AG09309 (cell line): ENCODE measurements at places on chromosomes 7 and 10.

GRCh38 chr10:50310560-50311174 lies 59.4 kb upstream of the ASAH2 start:
- no peak for DNase-seq

- no peak for DNase-seq
Observed at GRCh38 chr10:66538908-66539307, 386.9 kb upstream of the LRRTM3 start.

DNA sequence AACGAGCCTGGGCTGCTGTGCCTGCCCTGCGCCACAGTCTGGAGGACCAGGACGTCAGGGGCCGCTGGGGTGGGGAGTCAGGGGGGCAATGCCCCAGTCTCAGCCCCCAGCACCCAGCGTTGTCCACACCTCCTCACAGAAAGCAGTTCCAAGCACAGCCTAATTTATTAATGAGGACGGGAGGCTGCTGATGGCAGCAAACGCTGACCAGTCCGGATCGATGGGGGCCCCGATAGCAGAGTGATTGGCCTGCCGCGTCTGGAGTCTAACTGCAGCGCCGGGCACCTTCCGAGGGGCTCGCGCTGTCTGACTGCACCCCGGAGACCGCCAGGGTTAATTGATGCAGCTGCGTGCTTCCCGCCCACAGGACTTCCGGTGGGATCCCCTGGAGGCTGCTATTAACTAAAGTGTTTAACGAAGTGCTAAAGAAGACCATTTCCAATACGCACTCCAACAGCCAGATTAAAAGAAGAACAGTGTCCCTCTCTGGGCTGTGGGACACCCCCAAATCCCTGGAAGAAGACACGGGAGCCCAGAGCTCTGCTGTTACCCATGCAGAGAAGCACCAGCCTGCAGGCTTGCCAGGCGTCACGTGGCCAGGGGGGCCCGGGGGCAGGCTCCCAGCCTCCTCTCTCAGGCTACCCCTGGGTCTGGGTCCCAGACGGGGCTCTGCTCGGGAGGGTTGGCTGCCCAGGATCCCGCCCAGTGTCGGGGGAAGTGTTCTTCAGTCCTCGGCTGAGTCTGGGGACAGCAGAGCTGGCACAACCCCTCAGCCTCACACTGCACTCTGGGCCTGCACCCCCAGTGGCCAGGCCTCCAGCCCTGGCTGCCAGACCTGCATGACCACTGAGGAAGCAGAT lies 63.8 kb downstream of the MICALL2 start:
- no peak for DNase-seq

DNA sequence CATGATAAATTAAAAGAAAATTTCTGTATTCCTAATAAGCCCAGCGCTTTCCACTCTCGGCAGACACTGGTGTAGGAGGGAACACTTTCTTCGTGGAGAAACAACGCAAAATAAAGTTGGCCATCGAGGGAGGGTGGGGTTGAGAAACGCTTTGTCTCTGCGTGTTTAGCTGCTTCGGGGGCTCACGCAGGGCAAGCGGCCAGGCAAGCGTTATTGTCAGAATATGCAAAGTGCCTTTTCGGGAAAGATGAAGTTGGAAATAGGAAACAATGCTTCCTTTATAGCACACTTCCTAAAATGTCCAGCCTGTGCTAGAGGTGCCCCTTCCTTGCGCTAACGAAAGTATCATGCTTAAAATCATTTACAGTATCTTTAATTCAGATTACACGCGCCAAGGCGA lies 1.9 kb upstream of the EBF3 start:
- DNase-seq: no peak

GRCh38 chr7:158959021-158959717 lies 102.8 kb downstream of the DYNC2I1 start:
- DNase-seq: no peak

GRCh38 chr10:132294561-132295318 lies 13.0 kb downstream of the STK32C start:
- no peak for DNase-seq

- no peak for DNase-seq
Observed at GRCh38 chr7:155935005-155935557, 122.8 kb upstream of the SHH start.

DNA sequence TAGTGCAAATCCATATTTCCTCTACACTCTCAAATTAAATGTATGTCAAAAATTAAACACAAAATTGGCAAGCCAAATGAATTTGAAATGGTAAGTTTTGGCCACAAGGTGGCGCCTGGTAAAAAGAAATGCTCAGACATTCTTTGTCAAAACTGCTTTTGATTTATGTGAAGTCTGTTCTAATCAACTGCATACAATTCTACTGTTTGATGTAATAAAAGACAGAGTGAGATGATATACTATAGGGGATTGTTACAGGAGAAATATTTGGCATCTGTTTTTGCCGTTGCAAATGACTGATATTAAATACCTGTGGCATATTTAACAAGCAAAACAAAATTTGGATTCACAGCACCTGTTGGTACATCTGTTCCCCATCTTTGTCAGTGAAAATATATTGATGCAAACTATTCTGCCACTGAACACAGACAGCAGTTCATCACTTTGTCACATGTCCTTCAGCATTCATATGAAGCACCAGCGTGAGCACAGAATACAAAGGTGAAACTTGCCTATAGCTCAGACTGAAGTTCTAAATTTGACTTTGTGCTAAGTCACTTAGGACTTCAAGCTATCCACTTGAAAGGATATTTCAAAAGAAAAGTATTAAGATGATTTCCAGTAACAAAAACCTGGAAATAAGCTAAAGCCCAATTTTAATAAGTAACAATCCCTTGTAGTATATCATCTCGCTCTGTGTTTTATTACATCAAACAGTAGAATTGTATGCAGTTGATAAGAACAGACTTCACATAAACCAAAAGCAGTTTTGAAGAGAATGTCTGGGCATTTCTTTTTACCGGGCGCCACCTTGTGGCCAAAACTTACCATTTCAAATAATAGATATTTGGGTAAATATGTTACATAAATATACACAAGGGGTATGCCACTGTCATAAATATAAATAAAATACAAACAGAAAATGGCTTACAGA lies 10.2 kb upstream of the CH25H start:
- DNase-seq: no peak

- no peak for DNase-seq
Observed at GRCh38 chr7:19851504-19851903, 78.1 kb upstream of the TMEM196 start.

- DNase-seq: no peak
Observed at GRCh38 chr10:20972925-20973324, 75.8 kb upstream of the NEBL start.

- DNase-seq: peak; percentile 21
Observed at GRCh38 chr10:103598654-103599115, 105.2 kb downstream of the NEURL1 start.

DNA sequence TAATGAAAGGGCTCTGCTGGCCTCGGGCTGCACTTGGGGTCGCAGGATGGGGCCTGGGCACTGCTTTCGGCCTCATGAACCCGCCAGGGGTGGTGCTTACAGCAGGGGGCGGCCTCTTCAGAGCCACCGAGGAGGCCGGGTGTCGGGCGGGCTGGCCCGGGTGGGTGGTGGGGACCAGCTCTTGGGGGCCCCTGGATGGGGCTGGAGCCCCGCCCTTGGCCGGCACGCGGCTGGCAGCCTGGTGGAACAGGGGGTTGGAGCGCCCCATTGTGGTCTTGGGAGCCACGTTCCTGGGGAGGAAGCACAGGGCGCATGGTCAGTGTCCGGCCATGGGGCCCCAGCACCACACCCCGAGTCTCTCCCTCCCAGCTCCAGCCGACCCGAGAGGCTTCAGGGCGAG lies 8.8 kb downstream of the ADAM8 start:
- no peak for DNase-seq

GRCh38 chr10:101489355-101489754 lies 98.7 kb downstream of the POLL start:
- peak; percentile 31 for DNase-seq

GRCh38 chr7:1969459-1970284 lies 263.1 kb downstream of the MAD1L1 start:
- no peak for DNase-seq

DNA sequence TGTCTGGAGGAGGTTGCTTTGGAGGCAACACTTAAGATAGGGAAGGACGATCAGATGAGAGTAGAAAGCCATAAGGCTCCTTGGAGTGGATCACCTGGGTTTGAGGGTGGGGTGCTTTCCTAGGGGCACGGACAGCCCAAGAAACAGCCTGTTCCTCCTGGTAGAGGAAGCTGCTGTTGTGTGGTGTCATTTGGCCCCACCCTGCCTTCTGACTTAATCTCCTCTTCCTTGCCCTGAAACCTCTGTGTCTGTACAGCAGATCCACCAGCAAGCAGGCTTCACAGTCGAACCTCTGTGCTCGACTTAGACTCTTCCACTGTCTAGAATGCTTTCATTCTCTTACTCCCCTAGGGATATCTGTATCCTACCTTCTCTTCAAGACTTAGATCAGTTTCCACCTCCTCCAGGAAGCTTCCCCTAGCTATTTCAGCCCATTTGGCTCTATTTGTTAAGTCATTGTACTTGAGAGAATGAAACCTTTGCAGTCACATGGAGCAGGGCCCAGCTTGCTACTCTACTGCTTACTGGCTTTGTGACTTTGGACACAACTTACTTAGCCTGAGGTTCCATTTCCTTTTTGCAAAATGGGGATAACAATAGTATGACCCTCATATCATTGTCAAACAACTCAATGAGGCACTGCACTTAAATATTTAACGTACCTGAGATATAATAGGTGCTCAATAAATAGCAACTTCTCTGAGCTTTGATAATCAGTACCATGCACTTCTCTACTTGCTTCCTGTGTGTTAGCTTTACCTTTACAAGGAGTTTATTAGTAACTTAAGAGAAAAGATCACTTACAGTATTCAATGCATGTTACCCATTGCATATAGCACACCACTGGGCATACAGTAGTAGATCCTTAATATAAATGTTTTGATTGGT lies 5.0 kb downstream of the MXI1 start:
- DNase-seq: no peak

- no peak for DNase-seq
Observed at GRCh38 chr7:48667407-48667806, 256.9 kb upstream of the CDC14C start.

- DNase-seq: no peak
Observed at GRCh38 chr7:71300603-71301002, 168.7 kb downstream of the GALNT17 start.

- no peak for DNase-seq
Observed at GRCh38 chr10:132539431-132539839, 1.8 kb downstream of the INPP5A start.

GRCh38 chr7:148652773-148653172 lies 45.9 kb upstream of the CUL1 start:
- DNase-seq: no peak

- DNase-seq: no peak
Observed at GRCh38 chr10:125756196-125756595, 19.4 kb downstream of the MMP21 start.

DNA sequence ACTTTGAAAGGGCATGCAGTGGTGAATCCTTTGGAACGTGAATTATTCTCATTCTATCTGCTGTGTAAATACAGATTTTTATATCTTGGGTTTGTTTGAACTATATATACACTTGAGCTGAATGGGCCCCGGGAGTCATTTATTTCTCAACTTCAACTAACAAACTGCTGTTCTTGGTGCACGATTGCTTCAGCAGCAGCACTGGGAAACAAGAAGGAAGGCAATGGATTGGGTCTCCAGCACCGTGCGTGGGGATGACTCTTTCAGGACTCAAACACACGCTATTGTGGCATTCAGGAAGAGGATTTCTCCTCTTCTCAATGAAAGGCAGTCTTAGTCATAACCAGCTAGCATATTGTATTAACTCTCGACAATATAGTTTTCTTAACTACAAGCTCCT lies 226.0 kb upstream of the NFE2L3 start:
- no peak for DNase-seq

GRCh38 chr7:100215895-100216294 lies 3.9 kb upstream of the PVRIG start:
- no peak for DNase-seq

GRCh38 chr10:373526-374309 lies 238.5 kb downstream of the ZMYND11 start:
- DNase-seq: peak; percentile 43

GRCh38 chr10:62852961-62853702 lies 37.0 kb upstream of the EGR2 start:
- DNase-seq: no peak

DNA sequence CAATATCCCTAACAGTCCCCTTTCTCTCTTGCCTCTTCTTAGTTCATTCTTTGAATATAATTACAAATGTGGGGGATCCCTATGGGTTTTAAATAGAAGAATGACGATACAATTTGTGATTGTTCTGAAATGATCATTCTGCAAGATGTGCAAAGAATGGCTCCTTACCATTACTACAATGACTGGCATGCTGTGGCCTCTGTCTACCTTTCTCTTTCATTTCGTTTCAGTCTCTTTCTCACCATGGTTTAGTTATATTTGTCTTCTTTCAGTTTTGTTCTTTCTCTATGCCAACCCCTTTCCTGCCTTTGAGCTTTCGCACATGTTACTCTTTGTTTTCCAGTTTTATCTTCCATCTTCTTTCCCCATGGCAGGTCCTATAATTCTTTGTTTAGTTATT lies 176.5 kb downstream of the SUGCT start:
- no peak for DNase-seq
